Activated T-cell treated with anti-CD3 and anti-CD28 coated beads, Interleukin-2, amount 50 U/mL, for 24 hours (primary cell): ENCODE measurements at places on chromosomes 5 and 9.

DNA sequence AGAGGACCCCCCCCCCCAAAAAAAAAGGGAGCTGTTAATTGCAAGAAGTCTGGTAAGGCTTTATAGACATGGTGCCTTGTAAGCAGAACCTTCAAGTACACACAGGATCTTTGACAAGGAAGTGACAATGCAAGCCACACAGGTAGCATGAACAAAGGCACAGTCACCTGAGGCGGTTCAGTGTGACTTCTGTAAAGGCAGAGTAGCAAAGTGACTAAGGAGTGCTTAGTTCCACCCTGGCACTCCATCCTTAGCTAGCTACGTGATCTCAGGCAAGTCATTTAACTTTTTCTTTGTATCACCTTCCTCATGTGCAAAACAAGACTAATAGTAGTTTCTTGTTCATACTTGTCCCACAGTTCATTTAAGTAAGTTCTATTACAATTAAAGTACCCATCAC lies 282.0 kb downstream of the PRELID2 start:
- DNase-seq, result no peak

DNA sequence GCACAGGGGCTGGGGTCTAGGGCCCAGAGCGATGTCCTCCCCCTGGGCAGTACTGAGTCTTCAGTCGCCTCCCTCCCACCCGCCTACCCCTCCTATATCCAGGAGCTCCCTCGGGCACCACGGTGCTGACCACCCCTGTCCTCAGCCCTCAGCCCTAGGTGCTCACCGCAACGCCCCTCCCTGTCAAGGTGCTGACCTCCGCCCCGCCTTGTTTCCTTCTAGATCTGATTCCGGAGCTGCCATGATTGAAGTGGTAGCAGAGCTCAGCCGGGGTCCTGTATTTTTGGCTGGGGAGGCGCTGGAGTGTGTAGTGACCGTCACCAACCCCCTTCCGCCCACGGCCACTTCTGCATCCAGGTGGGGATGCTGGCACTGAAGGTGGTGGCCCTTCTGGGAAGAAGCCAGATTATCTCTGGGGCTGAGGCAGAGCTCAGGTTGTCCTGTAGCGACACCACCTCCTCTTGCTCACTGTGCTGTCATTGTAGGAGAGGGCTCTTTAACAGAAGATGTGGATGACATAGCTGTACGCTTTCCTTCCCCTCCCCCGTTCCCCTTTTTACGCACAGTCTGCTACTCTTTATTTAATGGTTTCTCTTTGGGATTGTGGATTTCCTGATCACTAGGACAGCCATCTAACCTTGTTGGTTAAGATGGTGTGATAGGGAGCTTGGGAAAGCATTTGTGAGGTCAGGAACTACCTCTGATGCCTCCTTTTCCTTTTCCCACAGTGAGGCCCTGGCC lies 598 bp downstream of the RGP1 start:
- DNase-seq, result no peak

DNA sequence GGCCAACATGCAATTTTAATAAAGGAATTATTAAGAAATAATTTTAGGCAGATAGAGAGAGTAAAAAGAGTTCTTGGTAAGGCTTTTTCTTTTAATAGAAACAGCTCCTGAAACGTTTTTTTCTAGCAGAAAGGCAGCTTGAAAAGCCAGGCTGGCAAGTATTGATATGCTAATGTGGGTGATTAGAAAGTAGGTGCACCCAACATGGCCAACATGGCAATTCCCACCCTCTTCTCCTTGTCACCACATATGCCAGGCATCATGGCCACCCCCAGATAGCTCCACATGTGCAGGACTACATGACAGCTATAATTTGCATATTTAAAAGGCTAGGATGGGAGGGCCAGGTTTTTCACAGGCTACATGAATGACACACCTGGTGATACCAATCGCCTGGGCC lies 615.2 kb downstream of the PTPRD start:
- DNase-seq, result no peak

GRCh38 chr5:78547731-78548615 lies 100.6 kb downstream of the LHFPL2 start:
- no peak for DNase-seq

GRCh38 chr9:86202338-86202882 lies 57.0 kb downstream of the C9orf153 start:
- no peak for DNase-seq

DNA sequence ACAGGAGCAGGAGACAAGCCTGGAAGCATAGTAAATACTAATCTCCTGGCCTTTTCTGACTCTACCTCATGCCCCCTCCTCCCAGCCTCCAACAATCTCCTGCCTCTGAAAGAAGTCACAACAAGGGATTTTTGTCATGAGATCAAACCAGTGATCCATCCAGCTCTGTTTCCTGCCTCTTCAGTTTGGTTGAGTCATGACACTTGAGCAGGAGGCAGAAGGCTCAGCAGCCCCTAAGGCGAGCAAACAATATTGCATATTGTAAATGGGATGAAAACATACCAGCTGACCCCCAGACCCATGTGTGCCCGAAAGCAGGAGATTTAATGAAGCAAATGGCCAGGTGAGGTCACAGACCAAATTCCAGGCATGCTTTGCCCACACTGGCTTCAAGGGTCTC lies 272.8 kb downstream of the GAS1 start:
- no peak for DNase-seq

- DNase-seq, result no peak
Measured at GRCh38 chr9:20707708-20708107, 23.6 kb downstream of the FOCAD start.

GRCh38 chr5:86757824-86758223 lies 140.1 kb downstream of the COX7C start:
- no peak for DNase-seq

DNA sequence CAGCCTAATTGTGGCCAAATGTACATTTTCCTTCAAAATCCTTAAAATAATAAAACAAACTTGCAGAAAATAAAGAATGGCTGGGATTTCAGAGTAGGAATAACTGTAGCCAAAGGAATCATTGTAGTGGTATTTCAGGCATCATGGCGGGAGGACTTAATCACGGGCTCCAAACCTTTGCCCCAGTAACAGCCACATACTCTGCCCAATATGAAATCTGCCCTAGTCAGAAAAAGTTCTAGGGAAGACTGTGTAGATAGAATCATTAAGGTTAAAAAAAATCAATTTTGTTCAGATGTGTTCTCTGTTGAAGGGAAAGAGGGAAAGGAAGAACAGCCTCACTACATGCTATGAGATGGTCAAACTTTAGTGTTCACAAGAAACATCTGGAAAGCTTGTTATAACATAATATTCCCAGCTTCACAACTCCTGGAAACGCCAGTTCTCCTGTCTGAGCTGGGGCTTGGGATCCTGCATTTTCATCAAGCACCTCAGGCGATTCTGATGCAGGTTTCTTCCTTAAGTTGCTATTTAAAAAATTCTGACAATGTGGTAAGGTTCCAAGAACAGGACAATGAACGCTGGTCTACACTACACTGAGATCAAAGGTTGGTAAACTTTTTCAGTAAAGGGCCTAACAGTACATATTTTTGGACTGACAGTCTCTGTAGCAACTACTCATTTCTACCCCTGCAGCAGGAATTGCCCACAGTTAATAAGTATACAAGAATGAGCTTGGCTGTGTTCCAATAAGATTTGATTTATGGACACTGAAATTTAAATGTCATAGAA lies 87.9 kb downstream of the CEMIP2 start:
- DNase-seq, result no peak

- DNase-seq, result no peak
Measured at GRCh38 chr5:179307931-179308471, 37.3 kb downstream of the ADAMTS2 start.

DNA sequence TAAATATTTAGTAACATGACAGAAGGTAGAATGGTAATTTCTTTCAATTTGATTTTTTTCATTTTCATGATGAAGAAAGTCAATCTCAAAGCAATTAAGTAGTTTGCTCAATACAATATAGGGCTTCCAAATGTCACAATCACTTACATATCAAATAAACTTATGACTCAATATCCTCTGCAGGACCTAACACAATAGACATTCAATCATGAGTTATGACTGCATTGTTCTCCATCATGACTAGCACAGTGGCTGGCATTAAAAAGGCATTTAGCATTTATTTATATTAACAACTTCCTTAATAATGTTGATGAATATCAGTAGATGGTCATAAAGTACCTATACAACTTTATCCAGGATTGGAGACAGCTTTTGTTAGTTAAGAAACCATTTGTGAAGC lies 1499.6 kb downstream of the EFNA5 start:
- DNase-seq, result no peak

- DNase-seq, result no peak
Measured at GRCh38 chr5:42876375-42876844, 64.7 kb upstream of the SELENOP start.

GRCh38 chr5:79929095-79929494 lies 62.0 kb downstream of the MTX3 start:
- DNase-seq, result no peak

DNA sequence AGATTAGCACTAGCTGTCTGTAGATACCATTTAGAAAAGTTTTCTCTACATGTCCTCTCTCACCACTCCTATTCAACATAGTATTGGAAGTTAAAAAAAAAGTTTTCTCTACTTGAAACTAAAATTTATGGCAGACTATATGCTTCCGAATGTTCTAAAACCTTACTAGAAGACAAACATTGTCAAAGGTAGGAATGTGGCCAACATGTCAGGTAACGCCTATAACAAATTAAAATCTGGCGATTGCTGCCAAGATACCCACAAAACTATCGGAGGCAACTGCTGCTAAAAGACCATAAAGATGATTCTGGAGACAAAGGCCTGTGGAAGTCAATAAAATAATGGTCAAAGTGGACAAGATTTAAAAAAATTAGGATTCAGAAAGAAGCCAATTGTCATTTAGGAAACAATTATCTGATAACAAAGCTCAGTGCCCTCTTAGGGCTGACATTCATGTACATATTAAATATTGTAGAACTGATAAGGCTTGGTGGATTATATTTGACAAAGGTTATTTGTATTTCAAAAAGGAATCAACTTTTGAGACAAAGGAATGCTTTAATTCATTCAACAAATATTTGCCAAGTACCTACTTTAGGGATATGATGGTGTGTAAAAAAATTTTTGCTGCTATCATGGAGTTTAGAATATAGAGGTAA lies 52.7 kb downstream of the CDKN2A start:
- no peak for DNase-seq

GRCh38 chr5:96149021-96149420 lies 187.4 kb upstream of the ELL2 start:
- no peak for DNase-seq

DNA sequence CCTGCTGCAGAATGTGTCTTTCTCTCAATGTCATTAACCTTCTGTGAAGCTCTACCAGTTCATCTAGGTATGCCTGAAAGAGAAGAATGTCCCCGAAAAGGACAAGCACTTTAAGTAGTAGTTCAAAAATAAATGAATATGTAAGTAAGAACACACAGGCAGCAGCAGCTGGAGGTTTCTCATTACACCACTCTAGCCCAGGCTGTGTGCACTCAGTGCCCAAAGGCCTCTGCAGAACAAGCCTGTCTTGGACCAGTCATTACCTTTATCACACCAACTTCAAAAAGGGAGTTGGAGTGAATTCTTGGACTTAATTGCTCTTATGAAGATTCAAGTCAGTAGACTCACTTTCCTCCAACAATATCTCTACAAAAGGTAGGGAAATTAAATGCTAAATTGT lies 268.8 kb downstream of the MLLT3 start:
- no peak for DNase-seq

DNA sequence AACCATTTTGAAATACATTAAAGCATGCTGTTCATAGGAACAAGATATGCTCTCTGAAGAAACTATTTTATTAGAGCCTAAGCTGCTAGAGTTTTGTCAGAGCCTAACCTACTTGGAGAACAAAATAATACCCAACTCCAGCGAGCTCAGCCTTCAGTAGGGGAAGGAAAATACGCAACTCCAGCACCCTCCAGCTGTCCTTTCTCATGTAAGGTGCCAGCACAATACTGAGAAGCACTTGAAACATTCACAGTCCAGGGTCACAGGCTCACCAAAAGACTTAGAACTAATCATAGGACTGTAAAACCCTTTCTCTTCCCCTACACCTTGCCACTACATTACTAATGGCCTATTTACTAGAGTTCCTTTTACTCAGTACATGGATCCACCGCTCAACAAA lies 18.9 kb downstream of the DPYSL3 start:
- DNase-seq, result no peak

DNA sequence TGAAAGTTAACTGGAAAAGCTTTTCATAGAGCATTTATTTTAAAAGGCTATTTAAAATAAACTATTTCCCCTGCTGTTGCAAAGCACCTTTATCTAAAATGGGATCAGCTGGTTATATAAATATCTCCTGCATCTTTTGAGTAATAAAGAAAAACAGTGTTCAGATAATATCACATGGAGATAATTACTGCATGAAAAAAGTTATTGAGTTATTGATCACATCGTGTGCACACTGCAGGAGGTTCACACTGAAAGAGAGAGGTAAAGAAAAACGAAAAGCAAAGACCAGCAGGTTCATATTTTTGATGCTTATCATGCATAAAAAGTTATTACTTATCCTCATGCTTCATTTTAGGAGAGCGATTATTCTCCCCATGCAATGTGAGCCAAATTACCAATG lies 55.4 kb upstream of the OTP start:
- no peak for DNase-seq

DNA sequence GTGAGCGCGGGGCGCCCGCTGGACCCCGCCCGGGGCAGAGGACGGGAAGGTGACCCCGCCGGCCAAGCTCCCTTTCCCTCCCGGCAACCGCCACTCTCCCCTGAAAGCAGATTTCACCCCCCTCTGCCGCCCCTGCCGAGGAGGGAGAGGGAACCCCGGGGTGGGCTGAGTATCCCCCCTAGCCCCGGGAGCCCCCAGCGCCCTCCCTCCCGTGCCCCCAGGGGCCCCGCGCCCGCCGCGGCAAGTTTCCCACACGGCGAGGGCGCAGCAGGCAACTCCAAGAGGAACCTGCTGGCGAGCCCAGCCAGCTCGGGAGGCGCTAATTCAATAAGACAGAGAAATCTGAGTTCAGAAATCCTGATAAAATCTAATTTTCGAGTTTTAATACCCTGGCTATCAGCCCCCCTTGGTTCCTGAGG lies 1.6 kb downstream of the NTNG2 start:
- peak; percentile 35 for DNase-seq

- no peak for DNase-seq
Measured at GRCh38 chr9:32558408-32558934, 6.1 kb upstream of the TOPORS start.

DNA sequence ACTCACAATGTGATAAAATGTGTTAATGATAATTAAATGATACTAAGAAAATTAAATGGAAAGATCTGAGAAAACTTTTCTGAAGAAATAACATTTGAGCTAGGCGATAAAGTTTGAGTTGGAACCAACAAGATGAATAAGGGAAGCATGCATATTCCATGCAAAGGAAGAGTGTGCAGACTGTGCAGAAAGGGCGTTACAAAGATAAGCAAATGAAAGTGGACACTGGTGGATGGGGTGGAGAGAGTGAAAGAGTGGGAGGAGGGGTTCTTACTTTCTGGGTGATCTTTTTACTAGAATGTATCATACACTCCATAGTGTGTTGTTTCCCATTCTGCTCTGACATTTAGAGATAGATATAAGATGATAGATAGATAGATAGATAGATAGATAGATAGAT lies 138.7 kb downstream of the HTR1A start:
- no peak for DNase-seq
